WERI-Rb-1 (cell line): ENCODE measurements at places on chromosomes 3 and 15.

GRCh38 chr3:16474920-16475319 lies 38.6 kb downstream of the RFTN1 start:
- DNase-seq, result no peak

DNA sequence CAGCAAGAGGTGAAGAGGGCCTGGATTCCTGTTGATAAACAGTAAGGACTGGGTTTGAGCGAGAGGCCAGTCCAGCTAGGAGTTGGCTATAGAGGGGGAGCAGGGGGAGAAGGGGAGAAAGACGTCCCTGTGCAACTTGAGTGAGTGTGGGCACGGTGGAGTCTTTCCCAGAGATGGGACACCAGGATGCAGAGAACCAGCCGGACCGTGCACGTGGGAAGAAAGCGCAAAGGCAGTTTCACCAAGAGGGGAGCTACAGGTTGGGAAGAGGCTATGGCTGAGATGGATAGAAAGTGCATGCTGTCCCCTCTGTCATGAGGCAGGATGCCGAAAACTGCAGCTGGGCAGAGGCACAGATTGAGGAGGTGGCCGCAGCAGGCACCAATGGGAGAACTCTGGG lies 96.0 kb upstream of the TLE3 start:
- DNase-seq, result no peak

DNA sequence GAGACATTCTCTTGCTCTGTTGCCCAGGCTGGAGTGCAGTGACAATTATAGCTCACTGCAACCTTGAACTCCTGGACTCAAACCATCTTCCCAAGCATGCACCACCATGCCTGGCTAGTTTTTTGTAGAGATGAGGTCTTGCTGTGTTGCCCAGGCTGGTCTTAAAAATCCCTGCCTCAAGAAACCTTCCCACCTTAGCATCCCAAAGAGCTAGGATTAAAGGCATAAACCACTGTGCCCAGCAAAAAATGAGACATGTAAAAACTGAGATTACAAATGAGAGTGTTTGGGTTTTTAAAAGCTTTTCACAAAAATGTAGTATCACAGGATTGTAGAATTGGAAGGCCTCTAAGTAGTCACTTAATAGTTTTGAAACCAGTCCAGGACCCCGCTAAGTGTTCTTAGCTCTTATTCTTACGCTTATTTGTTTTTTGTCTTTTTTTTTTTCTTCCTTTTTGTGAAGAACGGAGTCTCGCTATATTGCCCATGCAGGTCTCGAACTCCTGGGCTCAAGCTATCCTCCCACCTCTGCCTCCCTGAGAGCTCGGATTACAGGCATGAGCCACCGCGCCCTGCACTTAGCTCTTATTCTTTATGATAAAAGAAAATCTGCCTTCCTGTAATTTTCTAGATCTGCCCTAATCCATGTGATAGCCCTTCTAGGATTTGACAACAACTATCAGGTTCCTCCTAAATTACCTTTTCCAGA lies 31.5 kb downstream of the KLHL18 start:
- DNase-seq, result no peak

- DNase-seq, result no peak
Measured at GRCh38 chr15:81014446-81015093, 13.8 kb downstream of the TLNRD1 start.

DNA sequence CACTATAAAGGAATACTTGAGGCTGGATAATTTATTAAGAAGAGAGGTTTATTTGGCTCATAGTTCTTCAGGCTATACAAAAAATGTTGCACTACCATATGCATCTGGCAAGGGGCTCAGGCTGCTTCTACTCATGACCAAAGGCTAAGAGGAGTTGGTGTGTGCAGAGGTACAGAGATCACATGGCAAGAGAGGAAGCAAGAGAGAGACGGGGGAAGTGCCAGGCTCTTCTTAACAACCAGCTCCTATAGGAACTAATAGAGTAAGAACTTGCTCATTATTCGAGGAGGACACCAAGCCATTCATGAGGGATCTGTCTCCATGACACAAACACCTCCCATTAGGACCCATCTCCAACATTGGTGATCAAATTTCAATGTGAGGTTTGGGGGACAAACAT lies 6.0 kb upstream of the FNDC3B start:
- no peak for DNase-seq

DNA sequence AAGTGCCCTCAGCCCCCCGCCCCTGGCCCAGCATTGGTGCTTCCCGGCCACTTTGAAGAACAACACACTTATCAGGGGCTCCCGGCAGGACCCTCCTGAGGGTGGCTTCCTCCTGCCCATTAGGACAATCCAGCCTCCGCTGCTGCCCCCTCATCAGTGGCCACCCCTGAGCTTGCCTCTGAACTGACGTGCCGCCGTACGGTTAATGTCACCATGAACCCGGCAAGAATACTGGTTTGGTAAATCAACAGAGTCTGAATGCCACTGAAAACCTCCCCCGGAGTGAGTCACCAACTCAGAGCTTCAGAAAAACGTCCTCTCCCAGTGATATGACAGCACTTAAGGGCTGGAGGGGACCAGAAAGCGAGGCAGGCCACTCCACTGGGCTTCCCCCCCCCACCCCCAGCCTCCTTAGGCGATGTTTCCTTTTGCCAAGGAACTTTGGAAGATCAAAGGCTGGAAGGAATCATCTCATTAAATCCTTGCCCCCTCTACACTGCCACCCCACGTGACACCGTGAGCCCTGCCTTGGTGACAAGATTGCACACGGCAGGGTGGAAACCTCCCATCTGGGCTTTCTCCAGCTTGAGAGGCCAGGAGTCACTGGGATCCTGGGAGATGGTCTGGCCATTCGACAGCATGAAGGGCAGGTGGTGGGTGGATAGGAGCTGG lies 142.1 kb downstream of the NUP210 start:
- peak; percentile 64 for DNase-seq

GRCh38 chr3:186281176-186281575 lies 80.9 kb downstream of the DGKG start:
- DNase-seq, result no peak

DNA sequence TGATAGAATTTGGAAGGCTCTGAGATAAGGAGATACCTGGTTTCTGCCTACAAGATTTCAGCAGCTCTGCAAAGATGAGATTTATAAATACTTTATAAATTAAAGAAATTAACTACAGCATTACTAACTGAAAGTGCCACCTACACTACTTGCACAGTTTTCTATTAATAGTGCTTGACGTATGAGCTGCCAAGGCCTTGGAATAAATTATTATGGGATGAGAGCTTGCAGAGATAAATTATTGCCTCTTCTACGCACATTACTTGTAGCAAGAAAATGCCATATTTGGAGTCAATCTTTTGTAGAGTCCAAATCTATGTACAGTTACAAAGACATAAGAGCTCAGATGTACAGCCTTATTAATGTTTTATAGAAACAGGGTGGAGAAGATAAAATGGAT lies 89.1 kb downstream of the BCHE start:
- DNase-seq, result no peak

- no peak for DNase-seq
Measured at GRCh38 chr3:135012101-135012500, 217.0 kb downstream of the EPHB1 start.

- no peak for DNase-seq
Measured at GRCh38 chr3:4351164-4351855, 48.1 kb downstream of the SETMAR start.

DNA sequence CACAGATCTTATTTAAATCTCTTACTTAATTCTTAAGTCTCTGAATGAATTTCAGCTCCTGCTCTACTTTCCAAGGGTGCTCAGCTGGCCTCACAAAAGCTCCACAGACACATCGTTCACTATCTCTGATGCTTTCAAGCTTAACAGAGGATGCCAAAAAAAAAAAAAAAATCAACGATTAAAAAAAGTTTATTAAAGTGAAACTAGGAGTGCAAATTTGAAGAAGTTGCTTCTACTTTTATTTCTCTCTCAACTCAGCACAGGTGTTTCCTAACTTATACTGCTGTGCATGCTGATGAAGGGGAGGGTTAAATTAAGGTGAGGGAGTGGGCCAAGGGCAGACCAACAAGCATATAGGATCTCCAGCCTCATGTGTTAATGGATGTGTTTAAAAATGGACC lies 157.2 kb downstream of the TIGIT start:
- DNase-seq, result no peak

- DNase-seq, result peak; percentile 10
Measured at GRCh38 chr3:31423482-31423881, 109.2 kb upstream of the STT3B start.

- DNase-seq, result no peak
Measured at GRCh38 chr3:166304584-166304983, 467.4 kb upstream of the BCHE start.

GRCh38 chr15:99718421-99718820 lies 14.8 kb downstream of the LYSMD4 start:
- no peak for DNase-seq

GRCh38 chr3:52524752-52525679 lies 8.6 kb downstream of the NT5DC2 start:
- no peak for DNase-seq
